Pancreas (tissue), 10 donors: ENCODE measurements at places on chromosomes 4 and X. TPM values are rescaled to one million over a fixed set of nuclear protein-coding genes. Genes with fewer than 3 reads are reported as not detected.

PHOX2B gene
- not detected for total RNA-seq

IL3RA gene
- total RNA-seq: 1.9 TPM

VGLL1 gene
- 0.32 TPM for total RNA-seq

TEX13D gene
- not detected for total RNA-seq

DDX3X gene
- total RNA-seq: 93.3 TPM

OTUD6A gene
- total RNA-seq: not detected

SPP1 gene
- total RNA-seq: 55.4 TPM

MAGEA12 gene
- not detected for total RNA-seq

TMPRSS11D gene
- total RNA-seq: not detected

RTL9 gene
- total RNA-seq: not detected
